ENCODE measurements at places on chromosomes 3 and 15.

DNA sequence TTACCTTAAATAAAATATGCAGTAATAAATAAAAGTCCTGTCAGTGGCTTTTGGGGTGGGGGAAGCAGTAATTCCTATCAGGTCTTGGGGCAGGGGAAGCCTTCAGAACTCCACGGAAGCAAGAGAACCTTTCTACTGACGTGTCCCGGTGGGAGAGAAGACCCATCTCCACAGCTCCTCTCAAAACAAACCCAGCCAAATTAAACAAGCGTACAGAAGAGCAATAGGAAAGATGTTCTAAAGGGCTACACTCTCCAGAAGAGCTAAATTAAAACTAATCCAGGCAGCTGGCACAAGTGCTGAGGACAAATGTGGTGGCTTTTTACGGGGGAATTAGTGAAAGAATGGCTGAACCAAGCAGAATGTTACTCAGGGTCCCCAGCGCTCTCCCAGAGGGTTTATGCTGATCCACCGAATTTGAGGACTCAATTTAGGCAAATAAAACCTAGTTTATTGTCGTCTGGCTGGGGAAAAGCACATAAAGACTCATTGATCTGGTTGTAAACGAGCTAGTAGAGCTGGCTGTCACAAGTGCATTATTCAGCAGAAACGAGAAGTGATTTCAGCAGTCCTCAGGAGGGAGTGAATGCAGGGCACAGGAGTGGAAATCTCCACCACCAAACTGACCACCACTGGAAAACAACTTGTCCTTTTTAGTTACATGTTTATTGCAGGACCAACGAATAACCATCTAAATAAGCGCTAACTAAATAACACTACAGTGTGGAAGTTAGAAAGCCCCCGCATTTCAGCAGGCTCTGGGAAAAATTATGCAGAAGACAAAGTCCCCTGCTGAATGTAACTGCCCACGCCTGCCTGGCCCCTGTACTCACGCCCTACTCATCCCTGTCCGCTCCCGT lies 13.5 kb downstream of the BFSP2 start:
- peak; percentile 74 for DNase-seq

GRCh38 chr3:71350998-71351397 lies 232.5 kb downstream of the FOXP1 start:
- no peak for DNase-seq

GRCh38 chr3:32568953-32569352 lies 1.7 kb downstream of the DYNC1LI1 start:
- DNase-seq: no peak

- no peak for DNase-seq
Observed at GRCh38 chr3:195113536-195114425, 157.2 kb downstream of the XXYLT1 start.

- DNase-seq: no peak
Observed at GRCh38 chr3:140754936-140755335, 77.1 kb downstream of the TRIM42 start.

DNA sequence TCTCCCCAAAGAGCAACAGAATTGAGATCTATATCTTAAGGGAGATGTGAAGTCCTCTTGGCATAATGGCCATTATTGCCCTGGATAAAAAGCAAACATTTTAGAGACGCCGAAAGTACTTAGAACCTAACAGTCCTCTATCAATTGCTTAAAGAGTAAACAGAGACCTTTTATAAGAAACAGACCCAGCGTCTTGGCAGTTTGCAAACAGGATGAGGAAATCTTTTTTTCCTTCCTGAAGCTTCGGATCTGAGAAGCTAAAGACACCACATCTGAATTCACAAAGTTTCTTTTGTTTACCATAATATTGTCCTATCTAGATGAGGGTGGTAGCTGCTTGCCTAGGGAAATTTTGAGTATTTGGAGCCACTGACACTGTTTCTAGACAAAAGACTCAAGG lies 59.9 kb upstream of the LIMD1 start:
- no peak for DNase-seq

GRCh38 chr3:43298292-43298691 lies 12.0 kb downstream of the SNRK start:
- no peak for DNase-seq

GRCh38 chr3:126963261-126964190 lies 19.4 kb upstream of the PLXNA1 start:
- no peak for DNase-seq

GRCh38 chr3:183301937-183302580 lies 49.0 kb downstream of the B3GNT5 start:
- DNase-seq: no peak

- no peak for DNase-seq
Observed at GRCh38 chr15:80395616-80396015, 8.6 kb upstream of the ARNT2 start.

DNA sequence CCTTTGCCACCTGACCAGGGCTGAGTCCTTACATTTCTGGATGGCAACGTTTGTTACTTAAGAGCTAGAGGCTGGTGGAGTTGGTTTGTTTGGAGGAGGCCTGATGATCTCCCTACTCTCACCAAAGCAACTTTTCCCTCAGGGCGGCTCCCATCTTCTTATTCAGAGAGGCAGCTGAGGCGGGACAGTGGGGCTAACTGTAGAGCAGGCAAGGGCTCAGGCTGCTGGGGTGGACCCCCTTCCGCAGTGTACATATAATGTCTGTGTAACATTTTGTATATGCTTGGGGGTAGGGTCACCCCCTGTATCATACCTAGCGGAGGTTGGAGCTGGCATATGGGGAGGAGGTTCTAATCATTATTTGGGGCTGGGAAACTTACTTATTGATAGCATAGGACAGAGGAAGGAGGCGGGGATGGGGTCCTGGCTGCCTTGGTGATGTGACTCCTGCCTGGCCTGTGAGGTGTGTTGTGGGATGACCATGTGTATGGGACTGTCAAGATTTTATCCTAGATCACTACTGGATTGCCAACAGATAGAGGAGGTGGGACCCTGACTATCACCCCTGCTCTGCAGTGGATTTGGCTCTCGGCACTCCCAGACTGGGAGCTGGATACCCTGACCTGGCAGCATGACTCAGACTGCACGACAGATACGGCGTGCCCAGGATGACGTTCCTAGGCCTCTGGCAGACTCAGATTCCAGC lies 52.5 kb upstream of the UBE2Q2 start:
- no peak for DNase-seq

DNA sequence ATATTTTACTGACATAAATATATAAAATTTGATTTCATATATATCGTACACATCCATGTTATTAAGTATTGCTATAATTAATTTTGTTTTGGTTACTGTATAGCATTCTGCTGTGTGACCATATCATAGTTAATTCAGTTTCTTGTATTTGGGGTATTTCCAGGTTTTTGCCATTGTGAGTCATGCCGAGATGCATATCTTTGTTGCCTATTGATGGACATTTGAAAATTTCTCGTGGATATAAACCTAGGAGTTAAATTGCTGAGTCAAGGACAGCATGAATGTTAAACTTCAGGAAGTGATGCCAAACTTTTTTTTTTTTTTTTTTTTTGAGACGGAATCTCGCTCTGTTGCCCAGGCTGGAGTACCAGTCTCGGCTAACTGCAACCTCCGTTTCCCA lies 33.7 kb upstream of the GPR171 start:
- no peak for DNase-seq

DNA sequence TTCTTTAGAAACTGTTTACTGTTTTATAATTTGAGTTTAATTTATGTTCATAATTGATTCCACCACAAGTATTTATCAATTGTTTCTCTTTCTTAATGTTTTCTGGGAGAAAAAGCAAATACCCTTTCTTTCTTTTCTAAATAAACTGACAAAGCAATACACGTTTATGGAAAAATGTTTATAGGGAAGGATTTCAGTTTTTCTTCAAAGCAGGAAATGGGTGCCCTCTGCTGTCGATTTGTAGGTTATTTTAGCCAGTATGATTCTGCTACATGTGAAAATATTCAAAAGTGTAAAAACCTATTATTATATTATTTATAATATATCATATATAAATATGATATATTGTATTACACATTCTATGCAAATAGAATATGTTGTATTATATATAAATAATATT lies 921.0 kb upstream of the ROBO1 start:
- peak; percentile 1 for DNase-seq

DNA sequence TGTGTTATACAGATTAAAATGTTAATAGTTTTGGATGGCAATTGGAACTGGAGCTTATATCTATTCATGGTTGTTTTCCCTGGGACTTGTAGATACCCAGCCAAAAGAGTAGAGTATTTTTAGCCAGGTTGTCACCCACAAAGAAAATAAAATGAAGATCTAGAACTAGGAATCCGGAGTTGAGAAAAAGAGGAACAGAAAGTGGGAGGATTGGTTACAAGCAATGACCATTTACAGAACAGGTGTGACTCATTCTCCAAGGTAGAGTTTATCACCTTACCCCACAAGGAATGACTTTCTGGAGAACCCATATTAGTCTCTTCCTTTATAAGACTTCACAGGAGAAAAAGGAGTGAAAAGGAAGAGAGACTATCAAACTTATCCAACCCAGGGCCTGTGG lies 99.8 kb downstream of the TMEM108 start:
- DNase-seq: peak; percentile 15

- DNase-seq: peak; percentile 60
Observed at GRCh38 chr15:78979456-78980320, 34.8 kb upstream of the CTSH start.

DNA sequence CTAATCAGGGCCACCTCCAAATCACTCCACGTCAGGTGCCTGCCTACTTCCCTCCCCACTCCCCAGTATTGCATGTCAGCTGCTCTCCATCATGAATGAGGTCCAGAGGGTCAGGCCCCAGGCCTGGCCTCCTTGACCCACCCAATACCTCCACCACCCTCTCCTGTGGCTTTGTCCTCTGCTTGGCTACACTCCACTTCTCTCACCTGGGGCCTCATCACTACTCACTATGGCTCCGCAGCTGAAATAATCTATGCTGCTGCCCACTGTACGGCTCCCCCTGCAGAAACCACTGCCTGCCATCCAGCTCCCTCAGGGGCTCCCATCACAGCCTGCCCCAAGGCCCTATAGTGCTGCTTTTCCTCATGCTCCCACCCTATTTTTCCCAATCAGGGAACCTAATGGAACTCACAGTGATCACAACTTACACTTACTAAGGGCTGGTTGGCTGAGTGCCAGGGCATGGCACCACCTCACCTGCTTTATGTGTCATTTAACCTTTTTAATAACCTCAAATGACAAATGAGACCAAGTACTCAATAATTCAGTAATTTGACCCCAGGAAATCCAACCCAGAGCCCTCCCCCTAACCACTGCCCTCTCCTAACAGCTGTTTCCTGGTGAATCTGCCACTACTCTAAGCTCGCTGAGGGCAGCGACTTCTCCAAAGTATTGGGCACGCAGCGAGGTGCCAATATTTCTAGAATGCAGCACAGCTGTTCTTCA lies 2.3 kb downstream of the GORASP1 start:
- no peak for DNase-seq

DNA sequence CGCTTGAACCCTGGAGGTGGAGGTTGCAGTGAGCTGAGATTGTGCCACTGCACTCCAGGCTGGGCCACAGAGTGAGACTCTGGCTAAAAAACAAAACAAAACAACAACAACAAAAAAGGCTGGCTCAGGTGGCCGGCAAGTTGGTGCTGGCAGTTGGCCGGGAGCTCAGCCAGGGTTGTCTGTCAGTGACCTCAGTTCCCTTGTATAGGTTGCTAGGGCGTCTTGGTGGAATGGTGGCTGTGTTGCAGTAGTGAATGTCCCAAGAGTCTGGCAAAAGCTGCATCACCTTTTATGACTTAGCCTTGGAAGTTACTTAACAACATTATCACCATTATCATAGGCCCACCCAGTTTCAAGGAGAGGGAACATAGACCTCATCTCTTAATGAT lies 40.6 kb downstream of the ASB7 start:
- DNase-seq: no peak

DNA sequence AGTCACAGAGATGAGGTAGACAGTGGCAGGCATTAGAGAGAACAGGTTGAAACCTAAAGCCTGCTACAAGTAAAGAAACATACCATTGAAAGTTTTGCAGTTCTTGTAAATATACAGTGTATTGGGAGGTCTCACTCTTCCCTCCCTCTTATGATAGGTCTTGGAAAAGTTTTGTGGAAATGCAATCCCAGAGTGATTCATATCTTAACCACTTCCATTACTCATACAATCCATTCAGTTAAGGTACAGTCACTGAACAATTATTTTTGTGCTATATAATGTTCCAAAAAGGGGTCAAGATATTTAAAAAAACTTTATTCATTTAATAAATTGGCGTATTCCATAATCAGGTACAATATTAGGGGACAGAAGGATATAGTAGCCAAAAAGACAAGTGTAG lies 737.7 kb upstream of the ALCAM start:
- no peak for DNase-seq

GRCh38 chr15:48060396-48060795 lies 60.4 kb upstream of the SLC24A5 start:
- DNase-seq: no peak

DNA sequence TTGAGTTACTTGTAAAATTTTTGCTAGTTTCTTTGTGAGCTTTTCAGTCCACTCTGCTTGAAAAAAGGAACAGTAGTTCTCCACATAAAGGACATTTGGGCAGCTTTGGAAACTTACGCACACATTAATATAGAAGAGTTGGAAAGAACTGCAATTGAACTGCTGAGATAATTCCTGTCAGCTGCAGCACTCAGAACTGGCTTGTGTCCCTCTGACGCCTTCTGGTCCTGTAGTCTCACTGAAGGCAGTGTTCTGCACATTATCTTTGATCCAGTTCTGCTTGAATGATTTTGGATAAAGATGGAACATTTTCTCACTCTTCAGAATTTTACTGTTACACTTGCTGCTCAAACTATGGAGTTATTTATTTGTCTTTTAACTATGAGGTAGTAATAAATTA lies 901.9 kb downstream of the OTOL1 start:
- no peak for DNase-seq
